ENCODE measurements at places on chromosomes 1 and 21. TPM values are rescaled to one million over a fixed set of nuclear protein-coding genes. Genes with fewer than 3 reads are reported as not detected.

GRCh38 chr1:203129501-203130231, 2.1 kb downstream of the ADORA1 start:
- DNase-seq: peak; percentile 21

- DNase-seq: no peak
Observed at GRCh38 chr1:25126562-25126961, 105.7 kb downstream of the SYF2 start.

The C1orf141 gene
- total RNA-seq: not detected

The SLC44A5 gene
- total RNA-seq: 1.1 TPM

The HAPLN2 gene
- total RNA-seq: not detected

The TIE1 gene
- total RNA-seq: 17.6 TPM

DNA sequence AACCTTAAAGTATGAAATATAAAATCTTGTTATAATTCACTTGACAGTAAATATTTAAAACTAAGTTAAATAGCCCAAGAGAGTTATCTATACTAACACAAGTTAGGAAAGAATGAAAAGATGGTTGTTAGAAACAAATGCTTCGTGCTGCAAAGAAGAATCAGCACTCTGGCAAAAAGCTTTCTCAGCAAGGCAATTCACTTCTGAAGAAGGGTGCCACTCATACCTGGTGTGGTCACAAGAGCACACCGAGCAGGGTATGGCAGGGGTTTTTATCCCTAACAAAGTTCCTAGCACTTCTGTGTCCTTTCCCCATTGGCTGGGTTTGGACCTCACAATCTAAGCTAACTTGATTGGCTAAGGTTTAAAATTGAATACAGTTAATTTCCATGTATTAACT, 121.0 kb downstream of the MAGI3 start:
- DNase-seq: no peak

Measured in liver (tissue), 10 donors.